D721Med (cell line): ENCODE measurements at places on chromosomes 13 and 19.

- DNase-seq, result no peak
Measured at GRCh38 chr19:7618348-7618747, 11.0 kb downstream of the XAB2 start.

DNA sequence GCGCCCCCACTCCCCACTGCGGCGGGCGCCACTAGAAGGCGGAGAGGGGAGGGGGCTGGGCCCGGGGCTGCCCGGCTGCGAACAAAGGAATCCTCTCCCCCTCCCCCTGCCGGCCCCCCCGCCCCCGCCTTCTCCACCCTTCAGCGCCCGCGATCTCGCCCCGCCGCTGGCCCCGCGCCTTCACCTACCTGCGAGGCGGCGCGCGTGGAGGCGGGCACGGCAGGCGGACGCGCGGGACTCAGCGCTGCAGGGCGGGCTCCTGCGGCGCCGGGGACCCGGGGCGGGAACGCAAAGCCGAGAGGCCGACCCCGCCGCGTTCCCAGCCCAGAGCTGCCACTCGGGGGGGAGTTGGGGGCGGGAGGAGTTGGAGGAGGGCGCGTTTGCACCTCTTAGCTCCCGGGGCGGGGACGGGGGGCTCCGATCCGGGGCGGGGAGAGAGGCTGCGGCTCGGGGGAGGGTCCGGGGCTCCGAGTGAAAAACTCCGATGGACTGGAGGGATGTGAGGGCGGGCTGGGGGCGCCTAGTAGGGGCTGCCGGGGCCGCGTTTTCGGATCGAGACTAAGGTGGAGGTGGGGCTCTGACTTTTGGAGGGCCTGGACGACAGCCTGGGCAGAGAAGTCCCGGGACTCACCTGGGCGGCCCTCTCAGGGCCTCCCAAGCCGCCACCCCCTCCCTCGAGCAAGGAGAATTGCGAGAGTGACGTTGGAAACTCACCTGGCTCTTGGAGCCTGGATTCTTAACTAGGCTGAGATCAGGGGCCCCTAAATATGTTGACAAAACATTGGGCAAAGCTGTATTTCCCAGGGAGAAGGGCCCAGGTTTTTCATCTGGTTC lies at the start of gene FBN3:
Gene FBN3 (minus strand): TSS at position 332 of the 834 bp plus-strand sequence. CDS start 2,112 bp downstream, outside the sequence.
- peak; percentile 32 for DNase-seq

DNA sequence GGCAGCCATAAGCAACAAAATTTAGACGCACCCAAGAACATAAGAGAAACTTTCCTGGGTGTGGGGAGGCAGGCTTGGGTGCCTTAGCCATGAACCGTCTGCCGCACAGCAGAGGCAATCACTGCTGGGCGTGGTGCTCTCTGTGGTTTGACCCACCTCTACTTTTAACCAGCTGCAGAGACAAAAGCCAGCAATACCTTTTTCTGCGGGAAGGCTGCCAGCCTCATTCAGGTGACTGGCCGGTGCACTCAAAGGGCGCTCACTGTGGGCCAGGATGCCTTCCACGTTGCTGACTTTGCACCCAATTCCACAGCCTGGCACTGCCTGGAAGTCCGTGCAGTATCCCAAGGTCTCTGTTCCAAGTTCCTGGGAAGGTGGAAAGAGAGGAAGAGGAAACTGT lies 69.1 kb downstream of the ATP7B start:
- DNase-seq, result no peak

DNA sequence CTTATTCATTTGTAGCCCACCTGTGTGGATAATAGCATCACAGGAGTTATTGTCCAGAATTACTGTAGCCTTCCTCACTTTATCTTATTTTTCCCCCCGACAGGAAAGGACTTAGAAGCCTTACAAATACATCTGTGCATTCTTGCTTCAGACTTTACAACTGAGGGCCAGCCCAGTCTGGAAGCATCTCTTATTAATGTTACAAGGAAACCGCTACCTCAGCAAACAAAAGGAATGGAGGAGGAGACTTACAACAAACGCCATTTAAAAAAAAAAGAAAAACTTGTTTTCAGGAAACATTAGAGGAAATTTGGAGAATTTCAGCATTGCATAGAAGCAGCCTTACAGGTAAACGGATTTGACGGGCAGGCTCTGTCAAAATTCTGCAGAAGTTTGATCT lies 45.2 kb downstream of the GARRE1 start:
- DNase-seq, result no peak

GRCh38 chr13:28485097-28485496 lies 9.8 kb downstream of the FLT1 start:
- DNase-seq, result no peak

DNA sequence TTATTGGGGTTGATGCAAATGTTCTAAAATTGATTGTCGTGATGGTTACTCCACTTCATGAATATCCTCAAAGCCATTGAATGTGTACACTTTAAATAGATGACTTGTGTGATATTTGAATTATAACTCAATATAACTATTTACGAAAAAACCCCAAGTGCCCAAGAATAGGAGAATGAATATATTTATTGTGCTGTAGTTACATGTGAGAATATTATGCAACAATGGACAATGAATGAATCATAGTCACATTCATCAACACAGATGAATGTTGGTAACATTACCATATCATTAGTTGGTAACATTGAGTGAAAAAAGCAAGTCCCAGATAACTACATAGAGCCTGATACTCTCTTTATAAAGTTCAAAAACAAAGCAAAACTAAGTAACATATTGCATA lies 127.8 kb upstream of the UBL3 start:
- no peak for DNase-seq

GRCh38 chr19:42423462-42424344 lies 3.5 kb downstream of the LIPE start:
- peak; percentile 87 for DNase-seq

- no peak for DNase-seq
Measured at GRCh38 chr13:39688699-39689405, 33.4 kb downstream of the COG6 start.

DNA sequence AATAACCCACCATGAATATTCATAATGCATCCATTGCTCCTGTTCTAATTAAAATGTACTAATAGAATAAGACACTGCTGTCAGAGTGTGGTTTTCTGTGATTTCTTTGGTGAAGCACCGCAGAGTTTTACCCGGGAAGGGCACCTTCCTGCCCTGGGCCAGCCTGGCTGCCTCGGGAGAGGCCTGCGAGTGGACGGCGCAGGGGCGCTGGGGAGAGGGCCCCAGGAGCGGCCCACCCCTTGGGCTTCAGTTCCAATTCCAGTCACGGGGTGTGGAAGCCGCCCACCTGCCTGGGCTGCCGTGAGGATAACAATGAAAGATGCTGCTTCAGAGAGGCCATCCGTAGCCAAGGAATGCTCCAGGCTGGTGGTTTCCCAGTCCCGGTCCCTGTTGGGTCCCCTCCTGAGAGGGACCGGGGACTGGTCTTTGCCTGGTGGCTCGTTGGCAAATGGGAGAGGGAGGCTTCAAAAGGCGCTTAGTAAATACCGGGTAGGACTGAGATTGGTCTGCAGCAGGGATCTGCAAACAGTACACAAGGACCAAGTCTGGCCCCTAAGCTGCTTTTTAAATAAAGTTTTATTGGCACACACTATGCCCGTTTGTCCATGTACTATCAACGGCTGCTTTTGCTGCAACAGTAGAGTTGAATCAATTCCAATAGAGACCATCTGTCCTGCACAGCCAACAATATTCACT lies 18.0 kb downstream of the TCF3 start:
- no peak for DNase-seq

DNA sequence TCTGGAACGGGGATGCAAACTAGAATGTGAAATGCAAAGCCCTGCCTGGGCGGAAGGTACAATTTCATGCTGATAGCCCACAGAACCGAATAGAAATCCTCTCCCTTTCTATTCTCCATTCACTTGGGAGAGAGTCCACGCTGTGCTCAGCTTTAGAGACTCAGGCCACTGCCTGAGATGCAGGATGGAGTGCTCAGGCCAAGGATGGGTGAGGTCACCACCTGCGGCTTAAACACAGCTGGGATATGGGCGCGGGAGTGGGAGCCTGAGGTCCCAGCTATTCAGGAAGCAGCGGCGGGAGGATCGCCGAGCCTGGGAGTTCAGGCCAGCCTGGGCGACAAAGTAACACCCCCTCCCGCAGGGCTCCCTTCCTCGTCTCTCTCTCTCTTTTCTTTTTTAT lies 446 bp upstream of the ZNF83 start:
- no peak for DNase-seq

GRCh38 chr19:35256566-35256965 lies 7.8 kb downstream of the LSR start:
- no peak for DNase-seq

GRCh38 chr19:2145831-2146241 lies 5.5 kb downstream of the AP3D1 start:
- no peak for DNase-seq

DNA sequence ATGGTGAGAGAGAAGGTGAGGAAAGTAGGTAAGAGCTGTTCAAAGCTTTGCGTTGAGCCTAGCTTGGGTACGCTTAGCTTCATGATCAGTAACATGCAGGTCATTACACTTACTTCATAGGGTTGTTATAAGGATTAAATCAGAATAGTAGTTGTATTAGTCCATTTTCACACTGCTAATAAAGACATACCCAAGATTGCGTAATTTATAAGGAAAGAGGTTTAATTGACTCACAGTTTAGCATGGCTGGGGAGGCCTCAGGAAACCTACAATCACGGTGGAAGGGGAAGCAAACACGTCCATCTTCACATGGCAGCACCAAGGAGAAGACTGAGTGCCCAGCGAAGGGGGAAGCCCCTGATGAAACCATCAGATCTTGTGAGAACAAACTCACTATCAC lies 21.9 kb downstream of the GPALPP1 start:
- no peak for DNase-seq

GRCh38 chr19:16062789-16063188 lies 13.5 kb upstream of the TPM4 start:
- no peak for DNase-seq

DNA sequence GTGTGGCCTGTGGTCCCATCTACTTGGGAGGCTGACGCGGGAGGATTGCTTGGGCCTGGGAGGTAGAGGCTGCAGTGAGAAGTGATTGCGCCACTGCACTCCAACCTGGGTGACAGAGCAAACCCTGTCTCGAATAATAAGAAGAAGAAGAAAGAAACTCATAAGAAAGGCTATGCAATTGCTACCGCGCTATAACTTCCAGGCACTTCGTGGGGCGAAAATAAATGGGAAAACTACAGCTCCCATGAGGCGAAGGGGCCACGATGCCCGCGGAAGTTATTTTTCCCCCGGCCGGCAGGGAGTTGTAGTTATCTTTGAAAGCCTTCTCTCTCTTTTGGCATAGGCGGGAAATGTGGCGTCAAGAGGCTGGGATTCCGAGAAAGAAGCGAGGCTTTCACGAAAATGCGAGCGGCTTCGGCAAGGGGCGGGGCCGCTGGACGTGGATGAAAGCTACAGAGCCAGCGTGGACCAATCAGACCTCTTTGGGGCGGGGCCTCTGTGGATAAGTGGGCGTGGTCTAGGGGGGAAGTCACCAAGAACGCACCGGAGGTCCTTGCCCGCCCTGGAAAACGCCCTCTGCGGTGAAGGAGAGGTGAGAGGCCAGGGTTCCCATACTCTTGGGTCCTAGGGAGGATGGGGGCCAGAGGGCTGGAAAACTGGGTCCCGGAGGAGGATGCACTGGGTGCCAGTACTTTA lies at the start of gene NUCB1:
Gene NUCB1 (plus strand): TSS at position 532 of the 696 bp plus-strand sequence. CDS start 485 bp downstream, outside the sequence.
- peak; percentile 99 for DNase-seq

- no peak for DNase-seq
Measured at GRCh38 chr19:3003046-3003445, 25.7 kb downstream of the TLE6 start.

DNA sequence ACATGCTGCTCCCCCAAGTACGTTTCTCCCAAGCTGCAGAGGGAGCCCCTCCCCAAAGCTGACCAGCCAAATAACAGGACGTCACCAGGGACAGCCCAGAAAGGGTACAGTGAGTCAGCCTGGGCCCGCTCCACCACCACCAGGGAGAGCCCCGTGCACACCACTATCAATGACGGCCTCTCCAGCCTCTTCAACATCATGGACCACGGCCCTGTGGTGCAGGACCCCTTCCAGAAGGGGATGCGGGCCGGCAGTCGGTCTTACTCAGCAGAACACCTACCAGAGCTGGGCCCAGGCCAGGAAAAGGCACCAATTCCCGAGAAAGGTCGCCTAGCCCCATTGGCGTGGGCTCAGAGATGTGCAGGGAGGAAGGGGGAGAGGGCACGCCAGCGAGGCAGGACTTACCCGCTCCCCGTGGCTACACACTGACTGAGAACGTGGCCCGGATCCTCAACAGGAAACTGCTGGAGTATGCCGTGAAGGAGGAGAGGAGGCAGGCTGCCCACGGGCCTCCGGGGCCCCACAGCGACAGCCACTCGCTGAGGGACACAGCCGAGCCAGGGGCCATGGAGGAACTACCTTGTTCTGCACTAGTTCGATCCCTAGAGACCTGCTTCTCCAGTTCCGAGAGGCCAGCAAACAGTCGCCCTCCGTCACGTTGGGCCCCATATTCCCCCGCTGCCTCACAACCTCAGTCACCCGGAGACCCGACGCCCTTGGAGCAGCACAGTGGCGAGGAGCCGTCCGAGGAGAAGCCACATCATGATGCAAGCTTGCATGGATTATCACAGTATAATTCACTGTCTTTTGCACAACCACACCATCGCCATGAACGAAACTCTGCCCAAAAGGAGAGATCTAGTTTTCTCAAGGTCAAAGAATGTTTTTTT lies 815.9 kb upstream of the KLHL1 start:
- DNase-seq, result no peak

- DNase-seq, result no peak
Measured at GRCh38 chr13:45728759-45729158, 26.6 kb downstream of the CBY2 start.

- no peak for DNase-seq
Measured at GRCh38 chr13:74575729-74576125, 441.5 kb upstream of the KLF12 start.

GRCh38 chr13:41409611-41410010 lies 47.7 kb upstream of the RGCC start:
- DNase-seq, result no peak

- no peak for DNase-seq
Measured at GRCh38 chr19:7063339-7063738, 4.9 kb upstream of the MBD3L3 start.

- DNase-seq, result no peak
Measured at GRCh38 chr19:35115177-35115951, at the start of gene FXYD3. TSS of gene FXYD3 (plus strand) at chr19:35115823. CDS start at chr19:35119377, 3,554 bp downstream.

GRCh38 chr13:50654331-50654730 lies 189.2 kb downstream of the DLEU7 start:
- DNase-seq, result no peak

DNA sequence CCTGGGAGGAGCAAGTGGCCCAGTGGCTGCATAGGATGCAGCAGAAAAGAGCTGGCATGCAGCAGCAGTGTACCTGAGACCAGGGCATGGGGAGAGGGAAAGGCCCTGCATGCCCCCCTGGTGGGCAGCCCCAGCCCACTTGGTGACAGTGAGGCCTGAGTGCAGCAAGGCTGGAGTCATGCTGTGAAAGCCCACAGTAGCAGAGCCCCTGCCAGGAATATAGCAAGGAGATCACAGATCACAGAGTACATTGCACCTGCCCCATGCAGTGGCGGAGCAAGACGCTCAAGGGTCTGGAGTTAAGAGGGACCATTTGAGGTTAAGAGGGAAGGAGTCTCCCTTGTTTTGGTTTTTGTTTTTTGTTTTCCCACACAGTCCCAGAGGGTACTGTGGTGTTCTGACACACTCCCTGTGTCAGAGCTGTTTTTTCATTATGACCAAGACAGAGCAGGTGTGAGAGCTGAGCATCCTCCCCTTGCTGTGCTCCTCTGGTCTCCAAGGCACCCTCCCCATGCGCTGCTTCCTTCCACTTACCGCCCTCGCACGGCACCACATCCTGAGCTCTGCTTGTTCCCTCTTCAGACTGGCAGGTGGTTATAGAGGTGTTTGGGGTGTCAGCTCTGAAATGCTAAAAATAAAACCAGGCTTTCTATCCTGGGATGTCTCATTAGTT lies 85.0 kb upstream of the UBL3 start:
- no peak for DNase-seq

GRCh38 chr13:69565334-69565733 lies 542.3 kb upstream of the ATXN8OS start:
- DNase-seq, result no peak

GRCh38 chr13:87954091-87954490 lies 282.9 kb downstream of the SLITRK5 start:
- DNase-seq, result no peak
